ENCODE measurements at places on chromosomes 11 and 22.

- DNase-seq = no peak
These were observed 79.7 kb downstream of the MAML2 start for GRCh38 chr11:96263238-96263763.

DNA sequence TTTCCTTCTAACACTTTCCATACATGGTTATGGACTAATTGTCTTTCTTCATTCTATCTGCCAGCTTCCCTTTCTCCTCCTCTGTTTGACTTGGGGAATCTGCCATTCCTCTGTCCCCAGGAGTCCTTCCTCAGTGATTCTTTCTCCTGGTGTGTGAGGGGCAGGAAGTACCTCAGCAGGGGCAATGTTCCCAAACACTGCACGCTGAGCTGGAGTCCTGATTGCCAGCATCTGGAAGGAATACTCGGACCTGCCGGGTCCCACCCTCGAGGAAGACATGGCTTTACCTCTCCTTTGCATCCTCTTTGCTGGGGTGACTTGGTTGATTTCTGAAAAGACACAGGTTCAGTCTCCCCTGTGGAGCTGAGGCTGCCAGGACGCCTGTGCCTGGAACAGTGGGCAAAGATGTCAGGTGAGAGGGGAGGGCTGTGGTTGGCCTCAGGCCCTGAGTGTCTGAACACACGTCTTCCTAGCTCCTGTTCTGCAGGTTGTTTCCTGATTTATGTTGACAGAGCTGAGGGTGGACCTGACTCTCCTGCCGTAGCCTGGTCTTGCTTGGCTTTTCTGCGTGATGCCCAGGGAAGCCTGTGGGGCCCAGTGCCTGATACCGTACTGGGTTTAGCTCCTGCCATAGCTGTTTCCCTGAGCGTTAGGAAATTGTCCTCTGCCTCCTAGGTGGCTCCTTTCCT is 4.3 kb downstream of the COX8A start:
- no peak for DNase-seq

GRCh38 chr11:6647836-6648235 is 7.8 kb downstream of the DCHS1 start:
- DNase-seq = no peak

GRCh38 chr11:24093375-24093774 is 403.5 kb upstream of the LUZP2 start:
- DNase-seq = no peak

DNA sequence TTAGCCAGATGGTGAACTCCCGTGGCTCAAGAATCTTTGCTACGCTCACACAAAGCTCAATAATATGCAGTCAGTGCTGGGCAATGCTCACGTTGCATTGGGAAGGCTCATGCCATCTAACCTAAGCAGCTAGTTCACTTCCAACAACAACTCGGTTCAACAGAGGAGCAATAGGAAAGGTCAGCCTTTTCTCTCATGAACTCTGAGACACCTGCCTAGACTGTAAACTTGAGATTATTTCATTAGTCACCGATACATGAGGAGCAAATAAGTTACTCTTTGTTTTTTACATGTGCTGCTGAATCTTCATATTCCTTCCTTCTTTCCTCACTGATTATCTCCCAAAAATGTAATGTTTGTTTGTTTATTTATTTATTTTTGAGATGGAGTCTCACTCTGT is 9.0 kb downstream of the SLC5A4 start:
- no peak for DNase-seq

DNA sequence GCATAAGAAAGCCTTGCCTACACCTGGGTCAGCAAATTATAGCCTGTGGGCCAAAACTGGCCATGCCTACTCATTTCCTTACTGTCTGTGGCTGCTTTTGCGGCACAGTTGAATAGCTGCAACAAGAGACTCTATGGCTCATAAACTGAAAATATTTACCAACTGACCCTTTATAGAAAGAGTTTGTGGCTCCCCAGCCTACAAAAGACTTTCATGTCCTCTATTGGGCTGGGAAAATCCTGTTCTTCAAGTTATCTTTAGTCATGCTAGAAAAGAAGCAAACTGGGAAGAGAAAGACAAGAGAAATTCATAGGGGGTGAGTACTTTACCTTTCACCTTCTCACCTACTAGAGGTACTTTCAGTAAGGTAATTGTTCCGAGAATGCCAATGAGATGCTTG is 175.1 kb downstream of the SWAP70 start:
- DNase-seq = no peak

Measured in T-helper 9 cell (primary cell).